ENCODE measurements at places on chromosomes 13 and 19.
A peak's percentile ranks its signal among the peaks of the same experiment; 100 is the strongest.

- no peak for DNase-seq
Measured at GRCh38 chr19:55471266-55471665, 5.2 kb upstream of the ZNF628 start.

GRCh38 chr13:65803530-65804392 lies 1426.4 kb downstream of the PCDH9 start:
- no peak for DNase-seq

DNA sequence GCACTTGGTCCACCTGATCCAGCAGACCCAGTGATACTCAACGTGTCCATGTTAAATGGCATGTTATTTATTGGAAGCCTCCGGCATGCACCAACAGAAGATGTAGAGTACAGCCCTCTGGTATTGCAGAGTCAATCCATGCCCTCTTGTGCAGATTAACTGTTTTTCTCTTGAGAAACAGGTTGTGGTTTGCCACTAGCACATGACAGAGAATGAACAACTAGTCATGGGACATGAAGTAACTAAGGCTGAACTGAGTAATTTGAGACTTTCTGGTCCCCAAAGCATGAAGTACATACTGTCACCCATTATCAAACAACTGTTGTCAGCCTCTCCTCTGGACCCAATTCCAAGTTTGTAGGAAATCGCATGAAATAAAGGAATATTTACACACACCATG lies 3.2 kb downstream of the ZNF562 start:
- no peak for DNase-seq

GRCh38 chr13:94709001-94709834 lies 3.1 kb downstream of the SOX21 start:
- DNase-seq, result no peak

DNA sequence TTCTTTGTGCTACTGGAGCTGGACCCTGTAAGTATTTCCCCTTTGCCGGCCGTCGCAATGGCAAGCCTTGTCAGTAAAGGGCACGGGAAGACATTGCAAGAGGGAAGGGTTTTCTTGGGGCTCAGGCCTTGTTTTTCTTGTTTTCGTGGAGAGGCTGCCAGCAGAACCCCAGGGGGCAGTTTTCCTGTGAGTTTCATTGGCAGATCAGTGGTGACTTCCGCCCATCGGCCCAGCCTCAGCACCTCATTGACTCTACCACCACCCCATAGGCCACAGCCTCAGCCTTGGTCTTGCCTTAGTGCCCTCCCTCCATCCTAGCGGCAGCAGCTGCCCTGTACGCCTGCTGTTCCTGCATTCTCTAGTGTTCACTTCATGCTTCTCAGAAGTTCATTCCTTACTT lies 61.5 kb downstream of the GJA3 start:
- no peak for DNase-seq

DNA sequence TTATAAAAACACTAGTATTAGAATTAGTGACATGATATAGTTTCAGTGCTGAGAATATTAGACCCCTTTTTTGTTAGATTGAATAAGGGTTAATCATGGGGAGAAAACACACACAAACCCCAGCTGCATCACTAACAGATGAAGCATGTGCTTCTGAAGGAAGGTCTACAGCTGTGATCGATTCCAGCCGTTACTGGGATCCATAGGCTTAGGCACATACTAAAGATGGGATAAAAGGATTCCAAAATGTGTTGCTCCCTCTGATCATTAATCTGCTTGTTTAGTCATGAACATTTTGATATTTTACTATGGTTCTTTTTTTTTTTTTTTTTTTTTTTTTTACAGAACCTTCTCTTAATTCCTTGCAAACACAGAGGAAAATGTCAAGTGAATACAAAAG lies 1591.3 kb downstream of the EFNB2 start:
- no peak for DNase-seq

- DNase-seq, result no peak
Measured at GRCh38 chr13:21123956-21124355, 52.4 kb downstream of the SKA3 start.

GRCh38 chr19:7715671-7716070 lies 13.7 kb upstream of the FCER2 start:
- DNase-seq, result no peak

GRCh38 chr13:94228763-94229162 lies 250.7 kb downstream of the DCT start:
- no peak for DNase-seq

DNA sequence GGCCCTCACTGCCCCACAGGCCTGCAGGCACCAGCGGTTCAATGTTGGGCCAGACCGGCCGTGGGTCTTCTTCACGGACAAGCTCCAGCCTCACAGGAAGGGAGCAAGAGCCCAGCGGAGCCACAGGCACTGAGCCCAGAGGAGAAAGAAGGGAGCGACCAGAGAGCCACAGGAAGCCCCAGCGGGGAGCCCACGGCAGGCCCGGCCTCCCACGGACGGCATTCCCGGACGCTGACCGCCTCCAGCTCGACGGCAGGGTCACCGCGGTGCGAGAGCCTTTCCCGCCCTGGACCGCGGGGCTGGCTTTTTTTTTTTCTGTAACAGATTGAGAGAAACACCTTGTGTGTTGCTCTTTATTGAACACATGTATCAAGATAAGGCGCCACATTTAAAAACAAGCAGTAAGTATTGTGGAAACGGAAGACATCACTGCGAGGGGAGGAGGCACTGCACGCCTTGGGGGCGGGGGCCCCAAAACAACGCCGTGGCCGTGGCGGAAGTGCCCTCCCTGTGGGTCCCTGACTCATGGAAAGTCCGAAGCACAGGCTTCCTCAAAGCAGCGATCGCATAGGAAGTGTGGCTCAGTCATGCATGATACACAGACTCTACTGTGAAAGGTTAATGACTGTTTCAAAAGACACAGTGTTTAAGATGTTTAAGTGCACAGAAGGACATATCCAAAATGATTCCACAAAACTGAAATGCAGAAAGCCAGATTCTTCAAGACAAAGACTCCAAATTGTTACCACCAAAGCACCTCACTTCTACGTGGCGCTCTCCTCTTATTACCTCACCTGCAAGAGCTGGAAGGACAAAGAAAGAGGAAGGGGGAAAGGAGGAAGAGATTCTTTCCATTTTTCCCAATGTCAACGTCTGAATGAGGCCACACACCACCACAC lies 3.5 kb downstream of the RASA3 start:
- peak; percentile 84 for DNase-seq

DNA sequence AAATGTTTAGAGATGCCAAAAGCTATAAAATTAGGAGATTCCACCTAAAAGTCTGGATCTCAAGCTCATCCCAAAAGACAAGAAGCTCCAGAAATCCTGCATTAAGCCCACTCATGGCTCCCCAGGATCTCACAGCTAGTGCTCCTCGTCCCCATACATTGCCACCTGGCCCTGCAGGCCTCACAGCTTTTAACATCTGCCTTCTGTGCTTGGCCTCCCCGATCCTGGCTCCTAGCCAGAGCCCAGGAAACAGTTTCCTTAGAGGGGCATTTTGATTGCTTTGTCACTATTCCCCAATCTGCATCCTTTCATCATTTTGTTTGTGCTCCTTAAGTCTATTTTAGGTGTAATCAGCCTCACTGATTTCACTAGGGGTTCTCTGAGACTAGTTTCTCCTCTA lies 14.5 kb upstream of the DCT start:
- no peak for DNase-seq

DNA sequence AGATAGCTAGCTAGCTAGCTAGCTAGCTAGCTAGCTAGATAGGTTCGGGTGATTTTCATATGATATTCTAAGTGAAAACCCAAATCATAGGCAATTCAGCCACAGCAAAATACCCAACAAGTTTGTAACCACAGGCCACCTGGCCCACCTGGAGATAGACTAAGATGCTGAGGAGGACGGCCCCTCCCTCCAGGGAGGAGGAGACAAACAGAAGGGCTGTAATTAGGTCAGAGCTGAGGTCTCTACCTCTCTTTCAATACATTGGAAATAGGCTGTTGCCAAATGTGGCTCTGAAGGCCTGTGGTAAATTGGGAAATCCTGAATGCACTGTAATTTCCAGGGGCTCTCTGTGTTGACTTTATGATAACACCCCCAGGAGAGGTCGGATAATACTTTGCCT lies 382.2 kb downstream of the FGF9 start:
- no peak for DNase-seq

DNA sequence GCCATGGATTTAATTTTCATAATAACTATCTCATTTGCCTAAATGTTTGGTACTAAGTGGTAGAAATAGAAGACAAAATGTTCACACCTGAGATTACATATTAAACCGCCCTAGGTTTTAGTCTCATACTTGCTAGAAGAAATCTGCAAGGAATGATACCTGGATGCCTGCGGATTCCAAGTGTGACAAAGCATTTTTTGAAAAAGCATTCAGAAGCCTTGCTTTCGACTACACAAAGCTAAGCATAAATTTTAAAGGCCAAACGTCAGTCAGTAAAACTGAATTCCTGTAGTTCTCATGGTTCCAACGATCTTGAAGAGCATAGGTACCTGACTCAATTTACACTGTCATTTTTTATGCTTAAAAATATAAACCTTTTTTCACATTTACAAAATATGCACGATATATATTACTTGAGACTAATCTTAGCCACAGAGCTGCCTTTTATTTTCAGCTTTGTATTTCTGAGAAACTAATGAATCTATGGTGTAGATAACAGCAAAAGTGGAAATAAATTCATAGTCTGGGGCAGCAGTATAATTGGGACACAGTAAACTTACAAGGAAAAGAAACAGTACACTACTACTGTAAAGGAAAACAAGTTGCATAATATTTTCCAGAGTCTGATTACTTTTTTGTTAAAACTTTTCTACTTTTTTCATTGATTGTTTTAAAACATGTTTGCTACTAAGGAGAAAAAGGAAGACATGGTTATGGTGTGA lies 1.2 kb upstream of the LRRC63 start:
- DNase-seq, result no peak

- DNase-seq, result no peak
Measured at GRCh38 chr13:55669051-55669450, 1471.7 kb upstream of the PRR20A start.

GRCh38 chr19:53942001-53942786 lies 20.5 kb upstream of the CACNG8 start:
- no peak for DNase-seq

GRCh38 chr13:90552702-90553101 lies 794.8 kb upstream of the MIR17HG start:
- no peak for DNase-seq

- no peak for DNase-seq
Measured at GRCh38 chr19:40286971-40287421, 1.9 kb upstream of the AKT2 start.

DNA sequence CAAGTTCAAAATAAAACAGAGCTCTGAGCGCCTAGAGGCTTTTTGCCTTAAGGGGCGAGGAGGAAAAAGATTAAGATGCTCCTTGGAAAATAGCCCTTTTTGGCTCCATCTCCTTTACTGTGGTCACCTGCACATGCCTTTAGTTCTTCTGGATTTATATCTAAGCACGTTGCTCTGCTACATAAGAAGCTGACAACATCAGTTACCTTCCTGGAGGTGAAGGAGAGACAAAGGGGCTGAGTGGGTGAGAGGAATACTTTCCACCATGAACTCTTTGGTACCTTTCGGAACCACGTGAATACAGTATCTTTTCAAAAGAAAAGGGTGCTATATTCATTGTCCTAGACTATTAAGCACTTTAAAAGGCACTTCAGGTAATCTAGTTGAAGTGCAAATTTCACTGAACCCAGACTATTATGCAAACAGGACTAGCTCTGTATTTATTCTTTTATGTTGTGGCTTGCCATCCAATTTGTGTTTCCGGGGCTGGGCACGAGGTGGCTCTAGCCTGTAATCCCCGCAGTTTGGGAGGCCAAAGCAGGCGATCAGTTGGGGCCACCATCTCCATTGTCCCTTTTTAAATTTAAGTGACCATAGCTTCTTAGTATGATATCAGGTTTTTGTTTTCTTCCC lies 201.5 kb downstream of the TM9SF2 start:
- DNase-seq, result no peak

DNA sequence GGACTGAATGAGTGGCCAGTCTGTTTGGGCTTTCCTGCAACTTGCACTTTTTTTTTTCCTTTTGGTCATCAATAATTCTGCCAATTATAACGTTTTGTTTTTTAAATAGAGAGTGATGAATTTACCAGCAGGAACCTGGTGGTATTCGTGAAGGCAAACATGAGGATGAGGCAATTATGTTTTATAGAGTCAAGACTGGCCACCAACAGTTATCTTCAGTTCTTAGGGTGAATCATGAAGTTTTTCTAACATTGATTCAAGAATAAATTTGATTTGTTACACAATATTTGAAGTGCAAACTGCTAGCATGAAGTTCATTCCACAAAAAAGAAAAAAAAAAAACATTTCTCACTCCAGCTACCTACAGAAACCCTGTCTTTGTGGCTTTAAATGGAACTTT lies 244.5 kb downstream of the SPRY2 start:
- no peak for DNase-seq

GRCh38 chr13:32881074-32881776 lies 135.0 kb upstream of the KL start:
- DNase-seq, result no peak

DNA sequence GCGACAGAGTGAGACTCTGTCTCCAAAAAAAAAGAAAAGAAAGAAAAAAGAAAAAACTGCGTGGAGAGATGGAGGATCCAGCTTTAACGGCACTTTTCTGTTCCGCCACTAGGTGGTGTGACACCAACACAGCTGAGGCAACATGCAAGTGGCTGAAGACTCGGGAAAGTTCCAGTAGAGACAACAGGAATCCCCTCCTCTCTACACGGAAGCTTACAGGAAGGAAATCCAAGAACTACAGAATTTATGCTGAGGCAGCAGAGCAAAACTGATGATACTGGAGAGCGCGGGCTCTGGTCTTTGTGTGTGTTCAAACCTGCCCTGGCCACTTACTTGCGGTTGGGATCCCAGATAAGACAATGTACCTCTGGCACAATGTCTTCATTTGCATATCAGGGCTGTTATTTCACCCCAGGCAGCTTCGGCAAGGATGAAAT lies 9.9 kb downstream of the RANBP3 start:
- peak; percentile 76 for DNase-seq

GRCh38 chr19:30790056-30790680 lies 418.0 kb downstream of the ZNF536 start:
- DNase-seq, result no peak

GRCh38 chr13:32425158-32425557 lies 2.8 kb downstream of the N4BP2L1 start:
- DNase-seq, result no peak

DNA sequence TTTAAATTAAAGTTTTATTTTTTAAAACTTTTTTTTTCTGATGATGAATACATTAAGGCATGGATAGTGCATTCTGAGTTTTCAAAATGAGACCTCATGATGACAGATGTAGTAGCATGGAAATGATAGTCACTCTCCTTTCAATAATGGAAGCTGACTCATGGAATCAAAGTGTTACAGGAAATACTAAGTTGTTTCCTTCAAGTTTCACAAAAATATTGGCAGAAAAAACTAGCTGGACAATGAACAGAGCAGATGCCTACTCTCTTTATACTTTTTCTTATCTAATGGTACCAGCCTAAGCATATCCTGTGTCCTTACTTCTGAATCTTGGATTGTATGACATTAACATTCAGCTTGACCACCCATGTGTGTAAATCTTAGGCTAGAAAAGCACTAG lies 1337.3 kb downstream of the PCDH9 start:
- DNase-seq, result no peak

Data from sciatic nerve (tissue), 2 donors.